ENCODE measurements at places on chromosomes 13 and 19. TPM values are rescaled to one million over a fixed set of nuclear protein-coding genes. Genes with fewer than 3 reads are reported as not detected.

Gene ANGPTL8
- total RNA-seq: not detected

Gene ZNF844
- total RNA-seq: 2.5 TPM

DNA sequence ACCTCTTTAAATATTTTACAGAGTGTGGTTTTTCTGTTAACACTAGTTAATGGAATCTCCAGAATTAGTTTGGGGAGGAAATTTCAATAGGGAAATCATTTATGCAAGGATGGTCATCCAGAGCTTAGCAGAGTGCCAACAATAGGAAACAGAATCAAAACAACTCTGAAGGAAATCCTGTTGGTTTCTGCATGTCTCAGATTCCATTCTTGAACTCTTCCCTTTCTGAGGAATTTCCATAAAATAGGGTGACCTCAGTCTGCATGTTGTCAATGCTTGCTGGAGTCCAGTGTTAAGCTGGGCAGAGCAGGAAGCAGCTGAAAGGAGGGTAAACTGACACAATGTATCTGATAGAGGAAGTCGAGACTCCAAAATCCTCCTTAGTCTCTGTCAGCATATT is 16.9 kb downstream of the CBY2 start:
- no peak for DNase-seq

DNA sequence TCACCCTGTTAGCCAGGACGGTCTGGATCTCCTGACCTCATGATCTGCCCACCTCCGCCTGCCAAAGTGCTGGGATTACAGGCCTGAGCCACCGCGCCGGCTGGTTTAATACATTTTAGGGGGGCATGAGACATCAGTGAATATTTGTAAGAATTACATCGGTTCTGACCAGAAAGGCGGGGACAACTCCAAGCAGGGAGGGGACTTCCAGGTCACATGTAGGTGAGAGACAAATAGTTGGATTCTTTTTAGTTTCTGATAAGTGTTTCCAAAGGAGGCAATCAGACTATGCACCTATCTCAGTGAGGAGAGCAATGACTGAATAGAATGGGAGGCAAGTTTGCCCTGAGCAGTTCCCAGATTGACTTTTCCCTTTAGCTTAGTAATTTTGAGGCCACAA is 3.7 kb upstream of the ZNF552 start:
- DNase-seq: no peak

DNA sequence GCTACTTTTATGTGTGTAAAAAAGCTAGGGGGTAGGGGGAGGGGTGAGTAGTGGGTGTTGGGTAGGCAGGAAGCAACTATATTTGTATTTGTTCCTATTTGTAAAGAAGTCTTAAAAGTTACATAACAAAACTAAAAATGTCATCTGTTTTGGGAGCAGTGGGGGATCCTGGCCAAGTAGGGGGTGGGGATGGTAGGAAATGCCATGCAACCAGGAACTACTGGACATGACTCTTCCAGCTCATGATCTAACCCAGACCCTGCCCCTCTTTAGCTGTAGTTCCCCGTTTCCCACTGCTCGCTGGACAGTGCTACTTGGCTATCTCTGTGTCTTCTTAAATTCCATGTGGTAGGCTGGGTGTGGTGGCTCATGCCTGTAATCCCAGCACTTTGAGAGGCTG is 3.2 kb downstream of the GTF3A start:
- no peak for DNase-seq

DNA sequence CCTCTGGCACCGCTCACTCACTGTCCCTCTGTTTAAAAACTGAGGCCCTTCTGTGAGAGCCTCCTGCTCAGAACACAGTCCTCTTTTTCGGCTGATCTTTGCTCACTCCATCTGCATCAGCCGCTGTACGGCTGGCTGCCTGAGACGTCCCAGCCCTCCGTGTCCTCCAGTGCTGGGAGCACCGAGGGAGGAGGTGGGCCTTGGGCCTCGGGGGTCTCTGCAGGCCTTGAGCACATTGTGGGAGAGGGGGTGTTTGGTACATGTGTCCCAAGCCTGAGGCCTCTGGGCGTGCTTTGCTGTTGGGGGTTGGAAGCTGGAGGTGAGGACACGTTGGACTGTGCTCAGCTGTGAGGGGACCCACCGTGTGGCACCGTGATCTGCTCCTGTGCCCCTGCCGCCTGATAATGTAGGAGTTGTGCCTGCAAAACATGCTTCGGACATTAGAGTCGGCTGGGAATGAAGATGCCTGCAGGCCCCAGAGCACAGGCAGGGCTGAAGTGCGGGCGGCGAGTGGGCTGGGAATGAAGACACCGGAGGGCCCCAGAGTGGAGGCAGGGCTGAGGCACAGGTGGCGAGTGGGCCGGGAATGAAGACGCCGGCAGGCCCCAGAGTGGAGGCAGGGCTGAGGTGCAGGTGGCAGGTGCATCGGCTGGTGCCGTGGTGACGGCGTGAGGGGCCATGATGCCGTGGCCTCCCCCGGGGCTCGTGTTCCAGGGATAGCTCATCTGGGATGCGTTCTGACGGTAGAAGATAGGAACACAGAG is 30.6 kb downstream of the MCF2L start:
- DNase-seq: no peak

GRCh38 chr13:97460004-97460775 is 26.2 kb downstream of the RAP2A start:
- DNase-seq: no peak

Data from activated CD4-positive, alpha-beta memory T cell treated with anti-CD3 and anti-CD28 coated beads for 36 hours (primary cell).